ENCODE measurements at places on chromosomes 6 and 20.

GRCh38 chr6:146999766-147000165 is 204.5 kb upstream of the STXBP5 start:
- DNase-seq = no peak

DNA sequence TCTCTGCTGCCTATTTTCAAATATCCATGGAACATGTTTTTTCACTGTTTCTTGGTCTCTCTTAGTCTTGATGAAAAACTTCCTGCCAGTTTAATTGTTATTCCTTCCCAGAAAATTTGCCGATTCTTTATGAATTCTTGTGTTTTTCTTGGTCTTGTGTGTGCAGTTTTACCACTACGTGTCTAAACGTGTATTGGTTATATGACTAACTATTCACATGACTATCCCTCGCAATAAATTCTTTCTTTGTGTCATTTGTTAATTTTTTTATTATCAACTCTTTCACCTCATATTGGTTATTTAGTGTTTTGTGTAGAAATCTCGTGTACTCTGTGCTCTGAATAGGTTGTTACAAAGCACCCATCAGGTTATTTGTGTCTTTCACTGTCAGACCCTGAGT is 315.4 kb downstream of the HAO1 start:
- no peak for DNase-seq

DNA sequence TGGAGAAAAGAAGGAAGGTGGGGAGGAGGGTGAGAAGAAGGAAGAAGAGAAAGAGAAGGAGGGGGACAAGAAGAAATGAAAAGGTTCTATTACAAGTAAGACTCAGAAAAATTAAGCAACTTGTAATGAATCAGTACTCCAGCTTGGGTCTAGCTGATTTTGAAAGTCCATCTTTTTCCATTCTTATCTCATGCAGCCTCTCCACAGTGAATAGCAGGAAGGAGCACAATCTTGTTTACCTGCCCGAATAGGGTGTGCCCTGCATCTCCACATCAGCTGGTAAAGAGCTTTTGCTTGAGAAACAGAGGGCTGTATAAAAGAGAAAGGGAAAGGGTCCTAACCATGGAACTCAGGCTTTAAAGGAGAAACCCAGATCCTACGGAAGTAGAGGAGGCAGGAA is 348.8 kb downstream of the TPBG start:
- DNase-seq = no peak

GRCh38 chr6:167424060-167424673 is 99.3 kb downstream of the TTLL2 start:
- no peak for DNase-seq

DNA sequence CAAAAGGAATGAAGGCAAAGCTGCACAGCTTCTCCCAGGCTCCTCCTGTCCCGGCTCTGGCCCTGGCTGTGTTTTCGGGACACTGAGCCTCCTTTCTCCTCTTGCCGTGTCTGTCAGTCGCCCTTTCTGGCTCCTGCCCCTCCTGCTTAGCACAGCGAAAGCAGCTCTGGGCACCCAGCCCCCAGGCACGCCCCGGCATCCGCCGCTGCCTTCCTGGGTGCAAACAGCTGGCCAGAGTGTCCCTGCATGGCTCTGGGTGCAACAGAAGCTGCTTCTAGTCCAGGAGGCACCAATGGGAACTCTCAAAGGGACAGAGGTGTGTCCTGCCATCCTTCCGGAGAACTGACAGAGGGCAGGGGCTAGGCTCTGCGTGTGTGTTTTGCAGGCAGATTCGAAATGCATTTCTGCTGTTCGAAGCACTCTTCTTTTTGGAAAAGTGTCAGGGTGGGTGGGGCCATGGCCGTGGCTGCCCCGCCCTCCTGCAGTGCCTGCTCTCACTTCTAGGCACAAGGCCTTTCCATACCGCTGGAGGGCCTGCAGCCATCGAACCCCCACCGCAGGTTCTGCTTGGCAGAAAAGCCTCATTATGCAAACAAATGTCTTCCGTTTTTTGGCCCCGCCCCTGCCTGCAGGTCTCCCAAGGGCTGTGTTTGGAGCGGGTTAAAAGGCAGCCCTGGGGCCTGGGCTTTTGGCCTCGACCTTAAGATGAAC is 15.5 kb downstream of the COL9A3 start:
- DNase-seq = peak; percentile 67

GRCh38 chr20:59351157-59352040 is 51.0 kb downstream of the EDN3 start:
- DNase-seq = no peak

Data from NCI-H345 (cell line).